ENCODE measurements at places on chromosomes 16 and 17.
A peak's percentile ranks its signal among the peaks of the same experiment; 100 is the strongest.

DNA sequence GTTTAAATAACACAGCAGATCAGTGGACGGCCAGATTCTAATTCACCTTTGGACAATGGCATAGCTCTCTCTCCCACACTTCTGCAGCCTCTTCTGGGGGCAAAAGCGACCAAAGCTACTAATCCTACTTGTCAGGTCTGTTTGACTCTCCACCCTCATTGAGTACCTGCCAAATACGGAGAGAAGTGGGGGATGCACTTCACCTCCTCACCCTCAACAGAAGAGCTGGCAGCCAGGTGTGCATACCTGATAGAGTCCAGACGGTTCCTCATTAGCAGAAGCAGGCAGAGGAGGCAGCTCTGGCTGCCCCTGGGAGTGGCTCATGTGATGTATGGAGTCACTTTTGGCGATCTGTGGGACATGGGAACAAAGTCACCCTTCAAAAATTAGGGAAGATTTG lies 4.9 kb downstream of the DNAH3 start:
- DNase-seq: no peak

GRCh38 chr16:57130950-57131321 lies 38.6 kb downstream of the CPNE2 start:
- DNase-seq: no peak

DNA sequence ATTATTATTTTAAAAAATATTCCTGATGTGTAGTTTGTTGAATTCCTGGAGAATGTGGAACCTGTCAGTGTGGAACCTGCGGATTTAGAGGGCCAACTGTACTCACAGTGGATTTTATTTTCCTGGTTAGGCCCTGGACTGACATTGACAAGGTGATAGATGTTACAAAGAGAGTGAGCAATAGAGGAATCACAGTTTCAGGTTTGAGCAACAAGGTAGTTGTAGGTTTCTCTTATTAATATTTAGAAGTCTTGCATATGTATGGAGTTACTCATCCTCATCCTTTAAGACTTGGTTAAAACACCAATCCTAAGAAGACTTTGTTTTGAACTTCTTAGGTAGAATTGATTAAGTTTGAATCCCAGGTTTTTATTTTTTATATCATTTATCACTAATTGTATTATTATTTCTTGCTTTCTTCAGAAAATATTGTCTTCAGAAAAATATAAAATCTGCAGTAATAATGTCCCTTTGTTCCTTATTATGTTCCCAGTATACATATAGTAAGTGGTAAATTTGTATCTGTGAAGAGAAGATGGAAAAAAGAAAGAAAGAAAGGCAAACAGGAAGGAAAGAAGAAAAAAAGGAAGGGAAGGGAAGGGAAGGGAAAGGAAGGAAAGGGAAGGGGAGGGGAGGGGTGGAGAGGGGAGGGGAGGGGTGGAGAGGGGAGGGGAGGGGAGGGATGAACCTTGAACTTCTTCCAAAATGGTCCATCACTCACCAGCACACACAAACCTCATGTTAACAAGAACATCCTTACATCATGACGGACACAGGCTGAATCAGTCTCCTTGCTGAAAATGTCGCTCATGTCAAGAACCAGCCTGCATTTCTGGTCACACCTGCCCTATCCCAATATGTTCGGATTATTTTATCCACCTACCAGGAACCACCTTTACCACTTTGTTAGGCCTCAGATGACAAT lies 867.2 kb downstream of the CDH11 start:
- no peak for DNase-seq

DNA sequence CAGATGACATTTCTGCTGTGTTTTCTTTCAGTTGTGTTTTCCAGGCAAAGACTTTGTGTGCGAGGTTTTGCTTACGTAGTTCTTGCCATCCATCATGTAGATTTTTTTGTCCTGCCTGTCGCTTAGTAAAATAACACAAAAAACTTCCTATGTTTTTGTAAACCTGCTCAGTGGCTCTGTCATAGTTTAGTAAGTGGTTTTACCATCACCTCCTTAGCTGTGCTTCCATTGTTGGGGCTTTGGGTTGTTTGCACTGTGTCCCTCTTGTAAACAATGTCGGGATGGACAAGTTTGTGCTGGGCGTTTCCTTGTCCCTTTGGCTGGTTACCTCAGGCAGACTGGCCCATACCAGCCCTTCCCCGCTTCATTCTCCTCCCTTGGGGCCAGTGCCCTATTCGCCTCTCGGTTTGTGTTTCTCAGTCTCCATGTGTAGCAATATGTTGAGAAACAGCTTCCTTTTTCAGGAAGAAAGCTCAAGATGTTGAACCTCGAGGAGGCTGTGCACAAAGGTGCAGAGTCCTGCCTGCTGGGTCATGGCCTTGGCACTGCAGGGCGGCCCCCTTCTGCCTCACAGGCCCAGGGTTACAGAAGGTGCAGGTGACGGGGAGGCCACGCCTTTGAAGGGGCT lies 74.6 kb downstream of the KSR1 start:
- DNase-seq: no peak

DNA sequence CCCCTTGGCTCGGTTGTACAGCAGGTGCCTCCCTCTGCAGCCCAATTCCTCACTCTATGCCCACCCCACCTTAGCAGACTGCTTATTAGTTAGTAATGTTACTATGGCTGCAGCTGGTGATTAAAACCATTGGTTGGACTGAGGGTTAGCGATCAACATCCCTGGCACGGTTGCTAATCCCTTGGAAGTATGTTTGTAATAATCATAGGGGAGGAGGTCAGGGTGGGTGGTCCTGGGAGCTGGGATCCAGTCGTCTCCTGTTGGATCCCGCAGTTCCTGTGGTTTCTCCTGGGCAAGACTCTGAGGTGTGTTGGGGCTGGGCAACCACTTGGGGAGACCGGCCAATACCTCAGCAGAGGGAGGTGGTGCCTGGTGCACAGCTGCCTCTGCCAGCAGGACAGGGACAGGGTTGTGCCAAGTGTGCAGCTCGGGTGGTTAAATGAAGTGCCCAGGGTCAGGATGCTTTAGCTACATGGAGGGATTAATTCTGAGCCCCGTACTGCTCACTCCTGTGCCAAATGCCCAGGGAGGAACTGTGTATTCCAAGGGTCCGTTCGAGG lies 38.0 kb downstream of the FZD2 start:
- no peak for DNase-seq

- no peak for DNase-seq
Observed at GRCh38 chr17:82931699-82932517, 92.1 kb upstream of the ZNF750 start.

DNA sequence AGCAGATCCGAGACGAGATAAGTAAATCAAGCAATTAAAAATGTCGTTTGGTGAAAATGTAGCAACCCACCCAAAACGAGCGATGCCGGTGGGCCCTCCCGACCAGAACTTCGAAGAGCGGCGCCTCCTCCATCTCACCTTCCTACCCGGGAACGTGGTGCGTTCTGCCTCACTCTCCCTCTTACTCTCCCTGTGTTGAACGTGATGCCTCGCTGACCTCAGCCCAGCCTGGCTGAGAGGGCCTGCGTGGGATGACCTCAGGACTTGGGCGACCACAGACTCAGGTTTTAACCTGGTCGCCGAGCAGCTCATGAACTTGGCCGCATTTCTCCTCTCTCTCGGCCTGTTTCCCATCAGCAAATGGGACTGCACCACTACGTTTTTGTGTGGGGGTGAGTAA lies 69.7 kb upstream of the RPL38 start:
- DNase-seq: no peak

DNA sequence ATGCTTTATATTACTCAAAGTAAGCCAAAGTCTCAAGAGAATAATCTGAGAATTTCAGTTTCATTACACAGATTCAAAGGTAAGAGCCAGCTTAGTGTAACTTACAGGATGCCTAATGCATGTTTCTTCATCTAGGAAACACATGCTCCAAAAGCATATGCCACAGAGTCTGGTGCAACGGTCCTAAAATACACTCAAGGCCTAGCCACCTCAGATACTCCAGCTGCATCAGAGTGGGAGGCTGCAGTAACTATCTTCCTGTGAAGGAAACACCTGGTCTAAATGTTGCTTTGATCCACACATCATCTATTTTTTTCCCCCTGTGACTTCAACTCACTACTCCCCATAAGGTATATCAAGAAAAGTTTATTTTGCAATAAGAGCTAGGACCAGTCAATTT lies 51.6 kb upstream of the CORO6 start:
- DNase-seq: peak; percentile 20

Data from CD4-positive, alpha-beta T cell (primary cell).